ENCODE measurements at places on chromosomes 3 and 15. TPM values are rescaled to one million over a fixed set of nuclear protein-coding genes. Genes with fewer than 3 reads are reported as not detected.

- H3K36me3 ChIP-seq, result no peaks in the 10 kb centered on the region
- H3K27me3 ChIP-seq, result no peaks in the 10 kb centered on the region
- no peaks in the 10 kb centered on the region for H3K4me1 ChIP-seq
Measured at GRCh38 chr3:169071003-169071402, 592.5 kb downstream of the MECOM start.

DNA sequence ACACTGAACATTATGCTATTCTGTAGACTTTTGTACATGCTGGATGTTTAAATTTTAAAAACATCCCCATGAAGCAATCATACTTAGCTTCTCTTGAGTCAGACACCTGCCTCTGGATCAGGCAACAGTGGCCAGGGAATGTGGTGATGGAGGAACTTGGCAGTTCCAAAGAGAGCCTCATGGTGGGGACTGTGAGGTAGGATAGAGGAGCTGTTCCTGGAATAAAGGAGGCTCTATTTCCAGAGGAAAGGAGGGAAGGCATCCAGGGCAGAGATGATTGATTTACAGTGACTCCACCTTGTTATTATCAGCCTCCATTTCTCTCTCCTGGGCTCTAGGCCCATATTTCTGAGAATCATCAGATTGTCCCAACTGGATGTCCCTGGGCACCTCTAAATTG is 35.0 kb upstream of the ABHD17C start:
- no peaks in the 10 kb centered on the region for H3K27me3 ChIP-seq
- peak; percentile 55 for DNase-seq
- no peaks in the 10 kb centered on the region for H3K4me1 ChIP-seq
- no peak overlapping the region for H3K4me3 ChIP-seq
- H3K36me3 ChIP-seq, result no peaks in the 10 kb centered on the region
- no peak overlapping the region for H3K27ac ChIP-seq

SERPINI2 gene
- total RNA-seq, result not detected

DNA sequence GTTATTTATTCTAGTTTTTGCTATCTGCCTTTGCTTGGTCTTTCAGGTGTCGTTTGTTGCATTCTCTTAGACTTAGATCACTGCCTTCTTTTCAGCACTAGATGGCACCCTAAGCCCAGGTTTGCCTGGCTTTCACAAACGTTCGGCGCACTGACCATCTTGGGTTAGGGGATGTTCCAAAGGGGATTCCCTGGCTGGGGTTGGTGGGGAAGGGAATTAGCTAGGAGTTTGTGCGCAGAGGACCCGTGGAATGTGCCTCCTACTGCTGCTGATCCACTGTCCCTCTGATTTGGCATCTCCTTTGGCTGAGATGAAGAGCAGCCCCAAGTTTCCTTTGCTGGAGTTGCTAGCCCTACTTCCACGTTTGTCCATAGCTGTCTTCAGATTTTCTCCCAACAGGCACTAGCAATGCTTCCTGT is 33.9 kb downstream of the PFN2 start:
- H3K4me3 ChIP-seq, result no peak overlapping the region
- H3K27me3 ChIP-seq, result no peaks in the 10 kb centered on the region
- H3K27ac ChIP-seq, result no peak overlapping the region
- DNase-seq, result no peak

DNA sequence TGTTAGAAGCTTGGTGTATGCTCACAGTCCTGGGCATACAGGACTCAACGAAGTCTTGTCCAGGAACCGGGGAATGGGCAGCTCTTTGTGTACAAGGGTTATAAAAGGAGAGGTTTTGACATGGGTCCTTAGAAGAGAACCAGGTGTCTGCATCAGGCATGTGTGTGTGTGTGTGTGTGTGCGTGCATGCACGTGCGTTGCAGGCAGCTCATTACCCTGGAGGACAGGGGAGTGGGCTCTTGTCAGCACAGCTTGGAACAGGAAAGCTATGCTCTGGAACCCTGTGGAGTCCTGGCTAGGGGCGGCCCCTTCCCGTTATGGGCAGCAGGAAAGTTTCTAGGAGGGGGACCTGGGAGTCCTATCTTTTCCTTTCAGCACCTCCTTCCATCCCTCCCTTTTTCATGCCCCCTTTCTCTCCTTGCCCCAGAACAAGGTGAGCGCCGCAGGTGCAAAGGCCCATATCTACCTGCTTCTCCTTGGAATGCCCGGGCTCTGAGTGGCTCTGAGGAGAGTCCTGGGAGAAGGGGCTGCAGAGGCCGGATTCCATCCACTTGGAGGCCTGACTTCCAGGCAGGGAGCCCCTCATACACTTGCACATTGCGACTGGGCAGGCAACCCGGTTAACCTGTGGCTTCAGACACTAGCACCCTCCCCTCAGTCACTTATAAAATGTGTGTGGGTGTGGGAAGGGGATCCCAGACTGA is 33.9 kb upstream of the LCTL start:
- no peaks in the 10 kb centered on the region for H3K36me3 ChIP-seq
- DNase-seq, result no peak
- H3K4me3 ChIP-seq, result no peak overlapping the region
- no peaks in the 10 kb centered on the region for H3K27me3 ChIP-seq
- no peak overlapping the region for H3K27ac ChIP-seq

- H3K4me3 ChIP-seq, result no peak overlapping the region
- H3K4me1 ChIP-seq, result peaks cover 20% of the 10 kb centered on the region
- no peak for DNase-seq
- H3K36me3 ChIP-seq, result no peaks in the 10 kb centered on the region
- H3K27me3 ChIP-seq, result peaks cover 68% of the 10 kb centered on the region
- H3K27ac ChIP-seq, result no peak overlapping the region
Measured at GRCh38 chr15:67828969-67829646, 3.8 kb downstream of the SKOR1 start.

LRRIQ4 gene
- total RNA-seq, result not detected

DNA sequence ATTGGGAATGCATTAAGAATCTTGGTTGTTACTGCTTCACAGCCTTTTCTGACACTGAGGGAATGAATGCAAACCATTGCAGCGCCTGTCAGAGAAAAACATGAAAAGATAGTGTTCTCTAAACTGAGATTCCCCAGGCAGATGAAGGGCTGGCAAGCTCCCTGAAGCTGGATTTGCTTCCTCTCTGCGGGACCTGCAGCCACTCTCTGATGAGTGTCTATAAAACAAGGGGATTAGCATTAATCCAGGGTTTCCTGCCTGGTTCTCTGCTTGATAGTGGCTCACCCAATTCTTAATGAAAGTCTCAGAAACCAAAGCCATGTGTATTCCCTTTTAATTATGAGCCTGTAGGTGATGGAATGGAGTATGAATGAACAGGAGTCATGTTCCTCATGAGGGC is 344.3 kb upstream of the UMPS start:
- no peak for DNase-seq
- no peaks in the 10 kb centered on the region for H3K27me3 ChIP-seq
- no peak overlapping the region for H3K27ac ChIP-seq
- no peaks in the 10 kb centered on the region for H3K36me3 ChIP-seq
- no peaks in the 10 kb centered on the region for H3K4me1 ChIP-seq
- H3K4me3 ChIP-seq, result no peak overlapping the region

CD80 gene
- total RNA-seq, result not detected

DNA sequence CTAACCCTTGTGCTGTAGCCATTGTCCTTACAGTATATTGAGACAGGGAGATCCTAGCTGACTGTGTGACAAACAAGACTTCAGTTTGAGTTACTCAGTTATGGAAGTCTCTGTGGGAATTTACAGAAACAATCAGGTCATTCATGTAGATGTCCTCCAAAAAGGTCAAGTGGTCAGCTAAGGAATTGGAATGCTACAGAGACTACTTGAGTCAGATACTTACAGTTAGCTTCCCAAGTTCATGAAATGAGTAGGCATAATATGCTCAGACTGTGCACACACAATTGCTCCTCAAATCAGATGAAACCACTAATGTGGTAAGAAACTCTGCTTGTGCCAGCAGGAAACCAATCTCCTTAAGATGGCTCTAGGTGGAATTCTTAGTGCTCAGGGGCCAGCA is 985.7 kb downstream of the NSUN3 start:
- DNase-seq, result no peak
- H3K4me1 ChIP-seq, result no peaks in the 10 kb centered on the region
- no peaks in the 10 kb centered on the region for H3K36me3 ChIP-seq
- no peak overlapping the region for H3K4me3 ChIP-seq
- no peak overlapping the region for H3K27ac ChIP-seq

TMCO5A gene
- not detected for total RNA-seq

DNA sequence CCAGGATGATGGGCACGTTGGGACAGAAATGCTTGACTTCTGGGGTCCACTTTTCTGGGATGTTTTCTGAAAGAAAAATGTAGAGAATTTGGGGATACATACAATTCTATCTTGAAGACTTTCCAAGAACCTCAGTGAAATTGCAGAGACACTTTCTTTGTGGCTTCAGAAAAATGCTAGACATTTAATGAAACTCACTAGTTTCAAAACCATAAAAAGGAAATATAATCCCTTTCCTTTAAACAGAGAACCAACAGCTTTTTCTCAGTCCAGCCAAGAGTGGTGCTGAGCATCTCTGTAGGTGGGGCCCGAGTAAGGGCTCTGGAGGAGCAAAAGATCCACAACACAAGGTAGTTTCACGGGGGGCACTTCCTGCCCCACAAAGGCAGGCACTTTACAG is 4.4 kb upstream of the GPX1 start:
- peaks cover 8% of the 10 kb centered on the region for H3K4me1 ChIP-seq
- peaks cover 10% of the 10 kb centered on the region for H3K36me3 ChIP-seq
- no peak overlapping the region for H3K27ac ChIP-seq

GRCh38 chr3:110262896-110263295 is 808.7 kb upstream of the NECTIN3 start:
- H3K4me3 ChIP-seq, result no peak overlapping the region
- H3K27ac ChIP-seq, result no peak overlapping the region
- no peaks in the 10 kb centered on the region for H3K27me3 ChIP-seq
- no peak for DNase-seq

GRCh38 chr3:159273608-159274007 is 471.8 kb downstream of the MFSD1 start:
- DNase-seq, result no peak
- no peak overlapping the region for H3K4me3 ChIP-seq
- H3K27ac ChIP-seq, result no peak overlapping the region

KBTBD13 gene
- not detected for total RNA-seq

DNA sequence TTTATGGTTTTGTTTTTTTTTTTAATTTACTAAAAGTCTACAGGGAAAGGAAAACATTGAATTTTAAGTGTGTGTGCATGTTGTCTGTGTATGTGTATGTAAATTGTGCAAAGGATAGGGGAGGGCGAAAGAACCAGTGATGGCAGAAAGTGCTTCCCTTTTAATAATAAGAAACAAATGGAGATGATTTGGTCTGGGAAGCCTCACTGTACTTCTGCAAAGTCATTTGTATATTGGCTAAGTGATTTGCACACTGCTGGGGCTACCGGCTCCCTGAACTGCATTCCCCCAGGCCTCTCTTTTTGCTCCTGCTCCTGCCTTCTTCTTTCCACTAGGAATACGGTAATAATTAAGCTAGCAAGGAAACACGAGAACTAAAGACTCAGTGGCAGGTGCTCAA is 101.2 kb downstream of the CD47 start:
- no peak overlapping the region for H3K27ac ChIP-seq
- no peaks in the 10 kb centered on the region for H3K4me1 ChIP-seq
- no peak for DNase-seq
- no peaks in the 10 kb centered on the region for H3K27me3 ChIP-seq
- H3K36me3 ChIP-seq, result no peaks in the 10 kb centered on the region

DCBLD2 gene
- total RNA-seq, result 151 TPM

DNA sequence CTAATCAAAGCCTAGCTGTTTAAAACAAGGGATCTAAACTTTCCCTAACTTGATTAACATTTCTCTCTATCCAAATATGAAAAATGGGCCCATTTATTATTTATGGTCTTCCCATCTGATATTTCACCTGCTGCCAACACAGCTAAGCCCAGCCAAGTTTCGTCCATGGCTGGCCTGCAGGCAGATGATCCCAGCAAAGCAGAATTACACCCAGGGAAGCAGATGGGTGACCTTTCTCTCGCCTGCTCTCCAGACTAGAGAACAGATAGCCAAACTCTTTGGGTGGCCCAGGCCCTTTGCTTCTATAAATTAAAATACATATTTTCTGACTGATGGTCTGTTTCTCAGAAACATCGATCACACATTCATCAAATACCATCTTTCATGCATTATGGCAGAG is 1038.8 kb downstream of the AGBL1 start:
- H3K4me1 ChIP-seq, result no peaks in the 10 kb centered on the region
- H3K27me3 ChIP-seq, result no peaks in the 10 kb centered on the region
- H3K27ac ChIP-seq, result no peak overlapping the region
- no peak for DNase-seq

VIPR1 gene
- 98.5 TPM for total RNA-seq

GRCh38 chr15:77944002-77944867 is 133.3 kb downstream of the TBC1D2B start:
- peak overlapping the region; percentile 33 for H3K4me3 ChIP-seq
- DNase-seq, result peak; percentile 55
- H3K27me3 ChIP-seq, result no peaks in the 10 kb centered on the region
- H3K27ac ChIP-seq, result no peak overlapping the region
- H3K36me3 ChIP-seq, result no peaks in the 10 kb centered on the region
- no peaks in the 10 kb centered on the region for H3K4me1 ChIP-seq

DNA sequence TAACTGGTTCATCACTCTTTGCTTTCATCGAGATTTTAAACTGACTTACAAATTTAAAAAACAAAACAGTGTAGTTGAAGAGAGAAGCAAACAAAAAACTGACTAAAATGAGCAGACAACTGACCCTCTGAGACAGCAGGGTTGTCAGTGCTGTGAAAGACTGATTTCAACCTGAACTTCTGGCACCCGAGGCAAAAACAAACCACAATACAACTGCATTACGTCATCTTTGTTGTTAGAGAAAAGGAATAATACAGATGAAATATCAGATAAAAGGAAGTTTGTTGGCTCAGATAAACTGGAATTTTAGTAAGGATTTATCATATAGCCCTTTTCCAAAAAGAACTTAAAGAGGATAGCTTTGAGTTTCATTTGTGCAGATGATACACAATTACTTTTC is 51.1 kb downstream of the PARP15 start:
- no peak for DNase-seq
- no peak overlapping the region for H3K4me3 ChIP-seq
- H3K27ac ChIP-seq, result no peak overlapping the region

FETUB gene
- not detected for total RNA-seq

ADIPOQ gene
- total RNA-seq, result not detected

DNA sequence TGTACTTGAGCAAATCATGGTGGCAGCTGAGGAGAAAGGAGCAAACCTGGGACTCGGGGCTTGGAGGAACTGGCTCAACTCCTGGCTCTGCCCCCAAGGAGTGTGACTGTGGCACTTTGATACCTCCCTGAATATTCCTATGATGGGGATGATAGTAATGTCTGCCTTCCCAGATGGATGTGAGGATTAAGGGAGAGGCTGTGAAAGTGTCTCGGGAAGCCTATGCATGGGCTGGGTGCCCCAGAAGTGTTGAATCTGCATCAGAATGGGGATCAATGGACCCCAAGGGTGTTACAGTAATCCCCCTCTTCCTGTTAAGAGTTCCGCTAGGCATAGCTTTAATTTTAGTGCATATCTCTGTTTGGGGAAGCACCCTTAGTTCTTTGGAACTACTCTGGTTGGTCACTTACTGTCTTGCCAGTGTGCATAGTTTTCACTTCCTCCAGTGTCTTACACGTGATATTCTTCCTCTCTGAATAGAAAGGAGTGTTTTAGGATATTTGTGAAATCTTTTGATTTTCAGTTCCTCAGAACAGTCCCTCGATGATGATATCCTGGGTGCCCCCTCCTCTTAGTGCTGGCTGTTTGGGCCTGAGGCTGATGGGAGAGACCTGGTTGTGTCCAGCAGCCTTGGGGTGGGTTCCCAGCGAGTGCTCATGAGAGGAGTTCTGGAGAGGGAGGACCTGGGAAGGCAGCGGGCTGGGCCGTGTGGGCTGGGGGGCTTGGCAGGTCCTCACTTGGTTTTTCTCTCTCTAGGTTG is 97.5 kb downstream of the CHDH start:
- H3K27me3 ChIP-seq, result no peaks in the 10 kb centered on the region
- H3K36me3 ChIP-seq, result no peaks in the 10 kb centered on the region
- H3K4me1 ChIP-seq, result no peaks in the 10 kb centered on the region
- H3K27ac ChIP-seq, result no peak overlapping the region
- no peak overlapping the region for H3K4me3 ChIP-seq
